ENCODE measurements at places on chromosomes 11 and 22.

DNA sequence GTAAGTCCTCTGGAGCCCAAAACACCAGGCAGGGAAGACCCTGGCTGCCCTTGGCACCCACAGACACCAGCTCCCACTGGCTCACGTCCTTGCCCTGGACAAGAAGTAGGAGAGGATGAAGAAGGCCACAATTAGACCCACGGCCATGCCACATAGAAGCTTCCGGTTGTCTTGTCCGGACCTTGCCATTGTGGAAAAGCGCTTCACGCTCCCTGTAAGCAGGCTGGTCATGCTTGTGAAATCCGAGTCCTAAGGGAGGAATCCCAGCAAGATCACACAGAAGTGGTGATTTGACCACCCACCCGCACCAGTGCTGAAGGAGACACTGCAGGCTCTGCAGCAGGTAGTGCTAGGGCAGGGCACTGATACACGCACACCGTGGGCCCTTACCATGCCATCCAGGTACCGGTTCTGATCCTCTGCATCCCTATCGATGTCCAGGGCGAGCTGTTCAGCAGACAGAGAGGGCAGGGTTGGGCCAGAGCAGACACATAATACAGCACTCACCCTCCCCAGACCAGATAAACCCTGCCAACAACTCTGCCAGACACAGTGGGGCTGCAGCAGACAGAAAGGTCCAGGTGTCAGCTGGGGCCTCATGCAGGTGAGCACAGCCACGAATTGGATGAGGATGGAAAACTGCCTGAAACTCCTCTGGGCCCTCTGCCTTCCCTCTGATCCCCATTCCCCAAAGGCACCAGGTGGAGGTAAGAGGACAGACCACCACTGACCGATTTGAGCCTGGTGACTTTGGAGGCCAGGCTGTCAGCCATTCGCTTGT lies 1.8 kb downstream of the BET1L start:
- DNase-seq = no peak

- no peak for DNase-seq
Observed at GRCh38 chr11:76691655-76692054, 21.1 kb upstream of the LRRC32 start.

DNA sequence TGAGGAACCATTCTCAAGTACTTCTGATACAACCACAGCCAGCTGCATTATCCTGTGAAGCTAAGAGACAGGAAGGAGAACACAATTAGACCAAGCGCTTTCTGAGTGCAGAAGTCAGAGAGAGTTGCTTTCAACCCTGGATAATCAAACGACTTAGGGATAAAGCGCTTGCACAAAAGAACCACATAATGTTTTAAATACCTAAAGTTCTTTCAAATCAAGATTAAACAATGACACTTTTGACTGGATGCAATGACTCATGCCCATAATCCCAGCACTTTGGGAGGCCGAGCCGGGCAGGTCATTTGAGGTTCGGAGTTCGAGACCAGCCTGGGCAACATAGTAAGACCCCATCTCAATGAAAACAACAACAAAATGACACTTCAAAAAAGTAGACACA lies 145.1 kb downstream of the SWAP70 start:
- peak; percentile 43 for DNase-seq

DNA sequence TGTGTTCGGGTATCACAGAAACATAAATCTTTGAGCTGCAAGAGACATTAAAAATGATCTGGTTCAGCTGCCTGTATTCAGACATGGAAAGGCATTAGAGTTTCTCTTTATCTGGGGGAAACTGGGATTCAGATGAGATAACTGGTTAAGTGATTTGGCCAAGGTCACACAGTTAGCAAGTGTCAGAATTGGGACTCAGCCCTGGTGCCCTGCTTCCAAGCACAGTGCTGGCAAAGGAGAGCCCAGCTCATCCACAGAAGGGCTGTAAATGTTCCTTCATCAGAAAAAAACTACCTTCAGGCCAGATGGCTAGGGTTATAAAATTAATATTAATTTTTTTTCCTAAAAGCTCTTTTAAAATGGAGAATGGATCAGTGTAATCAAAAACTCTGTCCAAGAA lies 20.4 kb upstream of the CADM1 start:
- no peak for DNase-seq

- DNase-seq = no peak
Observed at GRCh38 chr11:45208135-45208534, 61.7 kb downstream of the PRDM11 start.

GRCh38 chr11:94553938-94554337 lies 10.2 kb downstream of the FUT4 start:
- DNase-seq = peak; percentile 53

GRCh38 chr22:24435861-24436371 lies 8.5 kb downstream of the ADORA2A start:
- peak; percentile 39 for DNase-seq

- peak; percentile 1 for DNase-seq
Observed at GRCh38 chr11:87819151-87819550, 356.1 kb downstream of the RAB38 start.

DNA sequence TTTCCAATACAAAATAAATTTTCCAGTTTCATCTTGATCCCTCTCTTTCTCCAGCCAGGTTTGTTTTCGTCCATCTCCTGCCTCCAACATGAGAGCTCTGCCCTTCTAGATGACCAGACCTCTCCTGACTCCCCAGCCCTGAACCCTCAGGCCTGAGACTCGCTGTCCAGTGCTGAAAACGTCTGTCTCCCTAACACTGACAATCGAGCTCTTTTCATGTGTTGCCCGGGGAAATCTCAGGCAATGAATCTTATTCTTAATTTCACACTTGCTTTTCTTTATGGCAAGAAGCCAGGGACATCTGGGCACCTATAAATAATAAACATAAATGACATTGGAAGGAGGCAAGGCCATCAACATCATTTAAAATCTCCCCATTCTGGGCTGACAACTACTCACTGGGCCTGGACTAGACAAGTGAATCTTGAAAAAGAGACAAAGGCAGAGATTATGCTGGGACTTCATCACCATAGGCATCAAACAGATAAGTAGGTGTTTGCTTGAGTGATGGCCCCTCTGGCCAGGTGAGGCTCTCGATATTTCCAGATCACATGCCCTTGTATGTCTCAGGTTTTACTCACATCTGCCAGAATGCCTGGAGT lies 274.5 kb upstream of the B3GAT1 start:
- no peak for DNase-seq

GRCh38 chr11:88306785-88307184 lies 30.8 kb downstream of the CTSC start:
- no peak for DNase-seq

DNA sequence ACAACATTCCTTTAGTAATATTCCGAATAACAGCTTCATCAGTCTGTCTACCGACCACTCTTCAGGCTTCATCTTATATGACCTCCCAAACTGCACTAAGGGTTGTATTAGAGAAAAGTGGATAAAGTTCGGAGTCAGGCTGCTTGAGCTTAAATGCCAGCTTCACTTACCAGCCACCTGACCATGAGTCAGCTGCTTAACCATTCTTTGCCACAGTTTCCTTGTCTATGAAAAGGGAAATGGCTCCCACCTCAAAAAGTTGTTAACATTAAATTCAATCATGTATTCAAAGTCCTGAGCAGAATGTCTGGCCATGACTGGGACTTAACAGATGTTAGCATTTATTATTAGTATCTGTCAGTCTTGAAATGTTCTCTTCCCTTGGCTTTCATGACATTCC lies 20.9 kb downstream of the LIMK2 start:
- DNase-seq = no peak

GRCh38 chr11:27864611-27865010 lies 164.4 kb upstream of the BDNF start:
- no peak for DNase-seq

DNA sequence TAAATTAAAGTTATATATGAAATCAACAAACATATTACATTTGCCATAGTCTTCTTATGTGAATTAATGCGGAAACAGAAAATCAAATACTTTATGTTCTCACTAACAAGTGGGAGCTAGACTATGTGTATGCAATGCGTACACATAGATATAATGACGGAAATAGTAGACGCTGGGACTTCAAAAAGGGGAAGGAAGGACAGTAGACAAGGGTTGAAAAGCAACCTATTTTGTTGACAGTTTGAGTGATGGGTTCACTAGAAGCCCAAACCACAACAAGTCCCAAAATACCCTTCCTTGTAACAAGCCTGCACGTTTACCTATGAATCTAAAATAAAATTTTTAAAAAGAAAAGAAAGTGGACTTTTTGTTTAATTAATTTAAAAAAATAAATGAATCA lies 430.8 kb upstream of the CNTN5 start:
- DNase-seq = no peak

GRCh38 chr11:34425867-34426266 lies 12.9 kb upstream of the CAT start:
- no peak for DNase-seq

- no peak for DNase-seq
Observed at GRCh38 chr11:109443052-109443451, 21.1 kb downstream of the C11orf87 start.

GRCh38 chr11:79458709-79459108 lies 17.9 kb upstream of the TENM4 start:
- DNase-seq = no peak

DNA sequence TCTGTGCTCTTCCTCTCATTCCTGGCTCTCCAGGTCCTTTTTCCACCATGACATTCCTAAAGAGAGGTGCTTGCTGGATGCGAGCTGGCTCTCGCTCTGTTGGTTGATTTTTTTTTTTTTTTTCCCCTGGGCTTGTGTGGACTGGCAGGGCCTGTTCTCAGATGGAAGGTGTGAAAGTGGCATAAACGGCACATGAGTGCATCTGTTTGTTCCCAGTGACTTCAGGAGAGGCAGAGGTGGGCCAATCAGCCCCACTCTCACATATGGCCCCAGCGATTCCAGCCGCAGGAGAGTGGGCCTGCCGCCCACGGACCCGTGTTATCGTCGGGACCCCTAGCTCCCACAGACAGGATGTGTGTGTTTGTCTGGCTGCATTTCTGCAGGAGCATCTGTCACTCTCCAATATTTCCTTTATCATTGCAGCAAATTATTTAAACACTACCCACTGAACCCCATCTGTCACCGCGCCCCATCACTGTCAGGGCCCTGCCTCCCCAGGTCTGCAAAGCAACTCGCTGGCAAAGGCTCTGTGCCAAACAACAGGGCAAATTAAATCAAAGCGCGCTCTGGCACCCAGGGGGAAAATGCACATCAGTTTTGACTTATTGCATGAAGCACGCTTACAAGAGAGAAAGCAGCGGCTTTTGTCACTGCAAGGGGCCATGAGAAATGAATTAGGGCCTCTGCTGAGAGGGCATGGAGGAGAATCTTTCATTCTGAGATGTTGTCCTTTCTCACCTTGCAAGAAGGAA lies 886.3 kb downstream of the NTM start:
- DNase-seq = no peak

- DNase-seq = no peak
Observed at GRCh38 chr11:27210531-27210930, 152.5 kb downstream of the CCDC34 start.

GRCh38 chr11:34877375-34877975 lies 38.7 kb downstream of the APIP start:
- no peak for DNase-seq

DNA sequence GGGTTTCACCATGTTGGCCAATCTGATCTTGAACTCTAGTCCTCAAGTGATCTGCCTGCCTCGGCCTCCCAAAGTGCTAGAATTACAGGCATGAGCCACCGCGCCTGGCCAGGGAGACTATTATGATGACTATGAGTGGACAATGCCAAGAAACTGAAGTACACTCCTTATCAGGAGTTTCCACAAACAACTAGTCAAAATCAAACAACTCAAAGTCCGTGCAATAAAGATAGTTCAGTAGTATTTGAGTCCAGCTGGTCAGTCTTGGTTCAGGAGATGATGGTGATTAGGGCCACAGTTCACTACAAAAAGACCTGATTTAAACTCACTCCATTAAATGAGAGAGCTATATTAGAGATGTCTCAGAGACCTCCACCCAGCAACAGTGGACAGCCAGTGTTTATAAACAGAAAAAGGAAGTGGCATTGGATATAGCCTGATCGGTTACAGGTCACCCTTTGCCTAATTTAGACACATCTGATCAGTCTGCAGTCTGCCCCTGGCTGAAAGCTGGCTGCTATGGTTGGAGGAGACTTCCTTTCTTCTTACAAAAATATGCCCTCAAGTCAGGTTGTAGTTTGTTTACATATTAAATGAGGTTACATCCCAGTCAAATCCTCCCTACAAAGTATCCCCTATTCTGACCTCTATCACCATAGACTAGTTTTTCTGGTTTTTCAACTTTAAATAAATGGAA lies 17.0 kb downstream of the CD3E start:
- no peak for DNase-seq

GRCh38 chr11:14125529-14125928 lies 163.0 kb downstream of the SPON1 start:
- no peak for DNase-seq

- peak; percentile 90 for DNase-seq
Observed at GRCh38 chr11:9138612-9139579, 47.5 kb upstream of the SCUBE2 start.

DNA sequence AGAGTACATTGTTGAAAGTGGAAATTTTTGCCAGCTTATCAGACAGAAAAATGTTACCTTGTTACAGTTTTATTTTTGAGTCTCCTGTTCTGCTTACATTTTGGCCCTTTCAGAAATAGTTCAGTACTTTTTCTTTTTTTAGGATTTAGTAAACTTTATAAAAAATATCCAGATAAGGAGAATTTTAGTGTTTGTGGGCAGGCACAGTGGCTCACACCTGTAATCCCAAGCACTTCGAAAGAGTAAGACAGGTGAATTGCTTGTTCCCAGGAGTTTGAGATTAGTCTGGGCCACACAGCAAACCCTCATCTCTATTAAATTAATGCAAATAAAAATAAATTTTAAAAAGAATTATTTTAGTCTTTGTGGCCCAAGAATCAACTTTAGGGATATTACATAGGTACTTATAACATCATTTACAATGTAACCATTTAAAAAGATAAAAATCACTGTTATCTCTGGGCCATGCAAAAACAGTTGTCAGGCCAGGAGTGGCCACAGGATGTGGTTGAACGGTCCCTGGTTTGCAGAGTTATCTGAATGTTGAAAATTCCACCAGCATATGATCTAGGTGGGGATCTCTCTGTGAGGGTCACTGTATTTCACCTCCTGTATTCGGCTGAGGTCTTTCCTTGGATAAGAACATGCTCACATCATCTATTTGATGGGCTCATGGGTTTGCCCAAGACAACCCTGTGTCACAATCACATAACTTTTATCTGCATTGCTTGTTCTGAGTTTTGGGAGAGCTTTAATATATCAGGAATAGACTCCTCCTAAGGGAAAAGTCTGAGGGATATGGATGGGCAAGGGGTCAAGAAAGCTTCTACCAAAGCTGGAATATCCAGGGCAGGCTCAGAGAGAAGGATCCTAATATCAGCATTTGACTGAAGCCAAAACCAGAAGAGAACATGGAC lies 91.5 kb downstream of the GGTLC2 start:
- no peak for DNase-seq

- no peak for DNase-seq
Observed at GRCh38 chr11:117582433-117582832, 214.6 kb downstream of the DSCAML1 start.

- DNase-seq = peak; percentile 79
Observed at GRCh38 chr22:25661073-25661472, 80.9 kb upstream of the MYO18B start.
